Fibroblast of the aortic adventitia (primary cell): ENCODE measurements at places on chromosomes 6 and 20. TPM values are rescaled to one million over a fixed set of nuclear protein-coding genes. Genes with fewer than 3 reads are reported as not detected.

GRCh38 chr6:129446272-129447197 lies 263.4 kb downstream of the ARHGAP18 start:
- no peak for DNase-seq

DNA sequence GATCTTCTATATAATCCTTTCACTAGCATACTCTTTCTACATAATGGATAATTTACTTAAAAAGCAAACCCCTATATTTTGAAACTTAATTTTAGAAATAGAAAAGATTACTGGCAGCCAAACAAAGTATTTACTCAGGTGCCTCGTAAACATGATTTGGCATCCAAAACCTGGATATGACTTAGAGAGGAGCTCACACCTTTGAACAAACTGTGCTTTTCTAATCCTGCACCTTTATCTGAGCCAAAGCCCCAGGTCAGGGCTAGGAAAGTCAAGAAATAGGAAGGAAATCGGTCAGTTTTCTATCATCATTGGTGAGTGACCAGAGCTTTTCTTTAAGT lies 170.9 kb downstream of the PHF3 start:
- no peak for DNase-seq

The APOM gene
- 2.0 TPM in 1 of 2 replicates, not detected in the other for total RNA-seq

The FBXO5 gene
- 2.4 and 52.9 TPM in 2 replicates for total RNA-seq

The TAGAP gene
- total RNA-seq, result not detected in 2 replicates
